ENCODE measurements at places on chromosomes 5 and 9.

GRCh38 chr5:180990882-180991242, 2.2 kb downstream of the BTNL3 start:
- no peak for DNase-seq

DNA sequence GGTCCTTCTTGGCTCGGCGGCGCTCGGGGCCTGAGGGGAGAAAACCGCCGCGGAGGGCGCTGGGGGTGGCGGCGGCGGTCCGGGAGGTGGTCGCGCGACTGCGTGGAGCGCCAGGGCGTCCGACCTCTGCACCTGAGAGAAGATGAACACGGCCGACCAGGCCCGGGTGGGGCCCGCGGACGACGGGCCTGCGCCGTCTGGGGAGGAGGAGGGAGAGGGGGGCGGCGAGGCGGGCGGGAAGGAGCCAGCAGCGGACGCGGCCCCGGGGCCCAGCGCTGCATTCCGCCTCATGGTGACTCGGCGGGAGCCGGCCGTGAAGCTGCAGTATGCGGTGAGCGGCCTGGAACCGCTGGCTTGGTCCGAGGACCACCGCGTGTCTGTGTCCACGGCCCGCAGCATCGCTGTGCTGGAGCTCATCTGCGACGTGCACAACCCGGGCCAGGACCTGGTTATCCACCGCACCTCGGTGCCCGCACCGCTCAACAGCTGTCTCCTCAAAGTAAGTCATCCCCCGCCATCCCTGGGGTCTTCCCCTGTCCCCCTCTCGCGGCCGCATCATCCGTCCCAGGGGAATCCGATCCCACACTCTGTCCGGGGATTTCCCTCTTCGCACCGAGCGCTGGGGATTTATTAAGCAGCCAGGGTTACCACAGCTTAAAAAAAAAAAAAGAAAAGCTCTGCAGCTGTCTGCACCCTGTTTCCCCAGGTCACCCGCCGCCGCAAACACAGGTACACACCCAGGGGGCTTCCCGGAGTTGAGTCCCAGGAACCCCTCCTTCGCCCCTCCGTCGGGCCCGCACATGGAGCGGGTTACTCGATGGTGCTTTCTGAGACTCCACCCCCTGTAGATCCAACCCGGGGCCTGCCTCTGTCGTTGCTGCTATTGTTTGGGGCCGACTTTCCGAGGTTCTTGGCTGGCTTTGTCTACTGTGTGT, at the start of gene GTF3C4:
Gene GTF3C4 (plus strand): TSS at position 8 of the 935 bp plus-strand sequence. CDS start 135 bp downstream, at position 143.
- peak; percentile 25 for DNase-seq

DNA sequence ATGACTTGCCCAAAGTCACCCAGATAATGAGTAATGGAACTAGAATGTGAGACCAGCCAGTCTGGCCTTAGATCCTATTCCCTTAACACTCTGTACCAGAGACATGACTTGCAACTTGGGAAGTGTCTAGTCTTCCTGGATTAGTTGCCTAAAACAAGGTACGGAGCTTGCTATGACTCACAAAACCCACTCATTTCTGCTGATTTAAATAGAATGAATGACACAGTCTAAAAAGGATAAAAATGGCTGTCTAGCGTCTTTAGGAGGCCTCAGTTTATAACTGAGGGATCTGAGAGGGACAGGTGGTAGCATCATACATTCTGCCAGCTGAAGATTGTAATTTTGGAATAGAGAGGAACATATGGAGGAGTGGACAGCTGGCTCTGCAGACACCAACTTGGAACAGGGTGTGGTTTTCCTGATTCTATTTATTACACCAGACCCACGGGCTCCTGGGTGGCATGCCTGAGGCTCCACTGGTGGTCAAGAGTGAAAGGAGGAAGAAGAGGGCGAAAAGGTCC, 62.7 kb downstream of the ABLIM3 start:
- DNase-seq, result peak; percentile 38

GRCh38 chr9:4293293-4293941, 6.5 kb downstream of the GLIS3 start:
- DNase-seq, result peak; percentile 70

DNA sequence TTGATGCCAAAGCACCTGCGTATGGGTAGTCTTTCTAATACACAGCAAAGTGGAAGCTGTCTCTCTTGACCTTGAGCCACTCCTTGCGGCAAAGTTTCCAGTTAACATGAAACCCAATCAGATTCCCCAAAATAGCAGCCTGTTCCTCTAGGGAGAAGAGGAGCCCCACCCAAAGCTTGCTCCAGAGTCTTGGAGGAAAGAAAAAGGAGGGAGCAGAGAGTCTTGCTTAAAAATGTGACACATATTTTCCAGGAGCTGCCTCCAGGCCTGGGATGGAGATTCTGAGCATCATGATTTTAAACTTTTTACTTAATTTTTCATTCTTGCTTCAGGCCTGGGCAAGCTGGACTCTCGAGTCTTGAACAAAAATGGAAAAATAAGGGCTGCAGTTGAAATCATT, 223.5 kb upstream of the TNC start:
- peak; percentile 31 for DNase-seq

DNA sequence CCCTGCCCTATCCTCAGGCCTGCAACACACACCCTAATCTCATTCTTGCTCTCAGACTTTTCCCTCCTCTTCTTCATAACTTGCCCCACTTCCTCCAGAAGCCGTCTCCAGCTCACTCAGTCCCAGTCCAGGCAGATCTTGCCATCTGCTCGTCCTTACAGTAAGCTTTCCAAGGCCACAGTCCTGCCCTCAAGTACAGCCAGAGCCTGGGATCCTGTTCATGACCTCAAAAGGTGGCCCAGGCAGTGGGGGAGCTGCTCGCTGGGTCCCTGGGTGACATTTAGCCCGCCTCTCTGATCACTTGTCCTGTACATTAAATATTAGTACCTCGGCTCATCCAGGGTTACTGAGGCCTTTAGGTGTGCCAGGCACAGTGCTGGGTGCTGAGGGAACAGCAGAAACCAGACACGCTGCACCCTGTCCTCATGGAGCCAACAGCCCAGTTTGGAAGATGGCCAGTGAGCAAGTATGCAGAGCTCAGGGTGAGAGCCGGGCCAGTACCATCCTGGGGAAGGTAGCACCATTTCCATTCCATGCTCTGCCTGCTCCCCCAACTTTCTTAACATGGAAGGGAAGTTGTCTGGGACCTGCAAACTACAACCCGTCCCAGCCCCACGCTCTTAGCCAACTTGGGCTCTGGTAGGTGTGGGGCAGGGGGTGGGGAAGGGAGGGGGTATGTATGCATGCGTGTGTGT, 100.4 kb downstream of the C5orf15 start:
- DNase-seq, result no peak

- DNase-seq, result no peak
These were observed 30.7 kb downstream of the HRH2 start for GRCh38 chr5:175688352-175689146.

- DNase-seq, result no peak
These were observed 59.3 kb downstream of the DIAPH1 start for GRCh38 chr5:141559461-141559860.

GRCh38 chr9:98994172-98995058, 50.7 kb downstream of the COL15A1 start:
- no peak for DNase-seq

GRCh38 chr9:129109537-129109903, 1.1 kb downstream of the CRAT start:
- peak; percentile 60 for DNase-seq

DNA sequence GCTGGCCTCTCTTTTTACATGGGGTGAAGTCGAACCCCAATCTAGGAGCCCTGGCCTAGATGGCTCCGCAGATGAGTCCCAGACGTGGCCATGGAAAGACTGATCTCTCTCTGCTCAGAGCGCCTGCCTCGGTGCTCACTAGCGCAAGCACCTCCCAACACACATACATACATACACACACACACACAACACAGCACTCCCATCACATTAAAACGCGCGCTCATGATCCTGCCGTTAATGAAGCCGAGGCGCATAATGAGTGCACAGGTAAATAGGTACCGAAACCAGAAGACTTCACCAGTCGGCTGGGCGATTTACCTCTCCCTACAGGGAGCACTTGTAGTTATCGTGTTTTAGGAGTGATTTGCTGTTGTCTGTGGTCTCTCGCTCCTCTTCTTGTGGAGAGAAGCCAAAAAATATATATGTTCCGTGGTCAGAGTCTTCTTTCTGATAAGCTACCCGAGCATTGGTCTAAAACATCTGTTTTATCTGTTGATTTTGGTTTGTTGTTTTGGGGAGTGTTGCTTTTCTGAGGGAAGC, 207.7 kb downstream of the MEF2C start:
- no peak for DNase-seq

DNA sequence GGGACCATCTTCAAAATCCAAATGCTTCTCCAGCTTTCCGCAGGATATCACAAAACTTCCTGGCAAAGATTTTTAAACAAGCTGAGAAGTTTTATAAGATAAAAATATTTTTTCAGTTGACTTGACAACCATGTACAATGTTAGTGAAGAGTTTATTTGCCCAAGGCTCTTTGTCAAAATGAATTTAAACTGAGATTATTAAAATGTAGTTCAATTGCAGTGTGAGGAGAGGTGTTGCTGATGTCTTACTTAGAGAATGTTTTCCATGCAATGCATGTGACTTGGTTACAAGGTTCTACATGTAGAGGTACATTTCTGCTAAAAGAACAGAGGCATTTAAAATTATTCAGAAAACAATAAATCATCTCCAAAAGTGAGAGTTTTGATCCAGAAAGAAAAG, 131.4 kb upstream of the MINAR2 start:
- no peak for DNase-seq

DNA sequence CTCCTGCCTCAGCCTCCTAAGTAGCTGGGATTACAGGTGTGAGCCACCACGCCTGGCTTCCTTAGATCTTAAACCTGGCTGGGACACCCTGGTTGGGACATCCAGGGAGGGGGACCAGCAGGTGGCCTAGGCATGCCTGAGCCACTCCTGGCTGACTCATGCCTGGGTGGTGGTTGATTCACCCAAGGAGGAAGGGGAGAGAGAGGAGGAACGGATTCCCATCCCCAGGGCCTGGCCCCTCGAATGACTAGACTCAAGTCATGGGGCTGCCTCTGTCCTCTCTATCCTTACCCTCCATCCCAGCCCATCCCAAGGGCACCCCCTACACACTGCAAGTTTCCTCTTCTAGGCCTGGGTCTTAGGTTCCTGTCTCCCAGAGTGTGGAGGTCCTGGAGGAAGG, 12.7 kb downstream of the EEIG1 start:
- peak; percentile 36 for DNase-seq

DNA sequence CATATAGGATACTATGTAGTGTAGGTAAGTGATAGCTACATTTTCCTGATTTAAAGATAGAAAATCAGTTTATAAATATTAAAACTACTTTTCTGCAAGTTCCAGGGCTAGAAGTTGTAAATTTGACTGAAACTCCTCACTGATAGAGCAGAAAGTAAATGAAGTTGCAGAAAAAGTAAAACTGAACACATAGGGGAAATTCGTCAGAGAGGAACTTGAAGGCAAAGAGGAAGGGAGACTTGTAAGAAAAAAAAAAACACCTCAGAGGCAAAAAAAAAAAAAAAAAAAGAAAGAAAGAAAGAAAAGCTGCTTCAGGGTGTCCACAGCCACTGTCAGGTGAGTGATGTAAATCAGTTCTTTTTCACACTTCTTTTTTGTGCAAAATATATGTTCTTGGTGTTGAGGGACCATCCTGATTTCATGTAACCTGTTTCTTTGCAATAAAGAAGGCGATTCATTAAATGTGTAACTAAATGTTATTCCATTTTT, 336.2 kb upstream of the ZNF462 start:
- no peak for DNase-seq

DNA sequence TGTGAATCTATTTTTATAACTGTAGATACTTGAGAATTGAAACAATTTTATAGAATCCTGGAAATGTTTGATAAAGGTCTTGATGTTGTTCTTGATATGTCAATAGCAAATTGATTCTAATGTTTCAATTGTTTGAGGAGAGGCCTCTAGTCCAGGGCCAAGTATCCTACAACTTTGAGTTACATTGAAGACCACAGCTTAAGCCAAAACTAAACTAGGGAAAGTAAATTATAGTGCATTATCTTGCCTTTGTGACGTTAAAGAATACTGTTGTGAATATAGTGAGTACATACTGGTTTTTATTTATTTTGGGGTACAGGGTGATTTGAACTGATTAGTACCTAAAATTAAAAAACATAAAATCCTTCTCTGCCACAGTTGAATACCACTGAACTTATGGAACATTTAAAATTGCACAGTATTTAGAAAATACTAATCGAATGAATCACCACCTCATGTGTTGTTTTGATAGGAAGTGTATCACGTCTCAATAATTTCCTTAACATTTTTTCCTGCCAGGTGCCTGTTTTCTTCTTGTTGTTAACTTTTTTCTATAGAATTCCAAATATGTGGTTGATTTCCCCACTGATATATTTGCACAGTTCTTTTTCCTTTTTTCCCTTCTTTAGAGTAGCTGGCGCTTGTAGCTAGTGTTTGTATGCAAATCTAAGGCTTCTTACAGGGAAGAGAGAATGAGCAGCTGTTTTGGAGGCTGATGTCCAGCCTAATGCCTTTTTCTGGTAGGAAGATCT, 12.5 kb downstream of the ARHGEF28 start:
- no peak for DNase-seq

DNA sequence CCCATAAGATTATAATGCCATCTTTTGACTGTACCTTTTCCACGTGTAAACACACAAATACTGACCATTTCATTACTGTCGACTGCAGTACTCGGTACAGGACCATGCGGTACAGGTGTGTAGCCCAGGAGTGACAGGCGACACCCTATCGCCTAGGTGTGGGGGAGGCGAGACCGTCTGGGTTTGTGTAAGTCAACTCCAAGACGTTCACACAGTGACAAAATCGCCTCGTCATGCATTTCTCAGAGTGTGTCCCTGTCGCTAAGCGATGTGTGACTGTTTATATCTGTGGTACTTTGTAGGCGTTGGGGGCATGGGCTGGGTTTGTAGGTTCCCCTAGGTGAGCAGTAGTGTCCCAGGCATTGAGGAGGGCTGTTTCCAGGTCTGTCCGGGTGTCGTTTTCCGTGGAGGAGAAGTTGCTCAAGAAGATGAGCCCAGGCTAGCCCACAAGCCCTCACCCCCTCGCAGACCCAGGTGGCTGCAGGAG, 20.3 kb downstream of the NEK6 start:
- no peak for DNase-seq

DNA sequence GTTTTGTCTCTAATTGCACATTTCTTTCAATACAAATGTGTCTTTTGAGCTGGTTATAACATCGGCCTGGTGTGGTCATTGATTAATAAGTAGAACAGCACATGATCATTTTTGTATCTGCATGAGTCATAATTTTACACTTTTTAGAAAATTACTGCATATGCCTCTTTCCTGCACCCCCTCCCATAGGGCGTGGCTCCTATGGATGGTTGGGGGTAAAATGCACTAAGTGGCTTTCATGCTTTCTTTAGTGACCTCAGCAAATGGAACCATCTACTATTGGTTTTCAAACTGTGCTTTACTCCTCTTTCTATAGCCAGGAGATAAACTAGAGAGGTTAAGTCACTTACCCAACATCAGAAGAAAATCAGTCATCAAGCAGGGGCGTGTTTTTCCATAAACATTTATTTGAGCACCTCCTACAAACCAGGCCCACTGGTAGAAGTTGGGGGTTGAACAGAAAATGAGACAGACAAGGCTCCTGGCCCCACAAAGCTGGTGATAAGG, 3.8 kb downstream of the ANXA6 start:
- DNase-seq, result no peak

GRCh38 chr9:98654247-98654646, 54.5 kb downstream of the GABBR2 start:
- DNase-seq, result peak; percentile 88

Data from AG08395 (cell line).